Mesothelial cell of epicardium (in vitro differentiated cells): ENCODE measurements at places on chromosomes 6 and 20.

GRCh38 chr6:100342830-100343229 is 121.9 kb downstream of the SIM1 start:
- H3K4me1 ChIP-seq: peaks cover 17% of the 10 kb centered on the region
- H3K27ac ChIP-seq: no peak overlapping the region
- no peak for DNase-seq
- H3K4me3 ChIP-seq: no peak overlapping the region

DNA sequence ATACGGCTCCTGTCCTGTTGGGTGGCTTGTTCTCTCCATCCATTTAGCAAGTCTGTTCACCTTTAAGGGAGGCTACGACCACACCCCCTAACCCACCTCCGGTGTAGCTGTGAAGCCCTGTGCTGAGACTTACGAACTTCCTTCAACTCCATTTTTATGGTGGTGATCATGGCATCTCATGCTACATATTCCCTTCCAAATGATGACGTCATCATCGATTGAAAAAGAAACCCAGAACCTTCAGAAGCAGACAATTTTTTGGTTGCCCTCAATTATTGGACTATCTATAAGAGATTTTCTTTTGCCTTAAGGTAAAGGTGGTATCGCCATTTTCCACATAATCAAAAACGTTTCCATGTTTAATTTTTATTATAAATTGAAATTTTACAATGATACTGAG is 389.0 kb downstream of the CBLN4 start:
- H3K4me3 ChIP-seq: no peak overlapping the region
- no peaks in the 10 kb centered on the region for H3K4me1 ChIP-seq
- DNase-seq: no peak
- no peaks in the 10 kb centered on the region for H3K27me3 ChIP-seq
- no peak overlapping the region for H3K27ac ChIP-seq
- H3K36me3 ChIP-seq: no peaks in the 10 kb centered on the region

GRCh38 chr20:59807909-59808728 is 125.3 kb downstream of the SYCP2 start:
- no peak overlapping the region for H3K27ac ChIP-seq
- no peaks in the 10 kb centered on the region for H3K36me3 ChIP-seq
- peaks cover 28% of the 10 kb centered on the region for H3K27me3 ChIP-seq

- H3K27ac ChIP-seq: no peak overlapping the region
- peaks cover 38% of the 10 kb centered on the region for H3K4me1 ChIP-seq
- peaks cover 2% of the 10 kb centered on the region for H3K36me3 ChIP-seq
These were observed 2.3 kb downstream of the TENT5A start for GRCh38 chr6:81750200-81750599.

- H3K27ac ChIP-seq: no peak overlapping the region
- no peak for DNase-seq
- no peaks in the 10 kb centered on the region for H3K27me3 ChIP-seq
- peaks cover 38% of the 10 kb centered on the region for H3K36me3 ChIP-seq
- no peak overlapping the region for H3K4me3 ChIP-seq
These were observed 133.8 kb downstream of the PRND start for GRCh38 chr20:4855555-4855954.
